ENCODE measurements at places on chromosomes 6 and 20.

GRCh38 chr20:45347297-45347935, 808 bp downstream of the SDC4 start:
- no peak for DNase-seq

DNA sequence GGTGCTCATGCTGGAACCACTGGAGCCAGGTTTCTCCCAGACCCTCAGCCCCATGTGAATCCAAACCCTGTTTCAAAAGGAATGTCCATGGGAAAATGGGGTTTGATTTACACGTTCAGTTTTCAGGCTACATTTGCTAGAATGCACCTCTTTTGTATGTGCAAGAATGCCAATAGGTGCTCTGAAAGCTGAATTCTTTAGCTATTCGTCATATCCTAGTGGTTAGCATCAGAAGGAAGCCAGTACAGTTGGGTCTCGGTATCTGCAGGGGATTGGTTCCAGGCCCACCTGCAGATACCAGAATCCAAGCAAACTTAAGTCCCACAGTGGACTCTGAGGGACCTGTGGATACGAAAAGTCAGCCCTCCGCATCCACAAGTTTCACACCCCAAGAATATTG, 93.4 kb downstream of the UST start:
- no peak for DNase-seq

DNA sequence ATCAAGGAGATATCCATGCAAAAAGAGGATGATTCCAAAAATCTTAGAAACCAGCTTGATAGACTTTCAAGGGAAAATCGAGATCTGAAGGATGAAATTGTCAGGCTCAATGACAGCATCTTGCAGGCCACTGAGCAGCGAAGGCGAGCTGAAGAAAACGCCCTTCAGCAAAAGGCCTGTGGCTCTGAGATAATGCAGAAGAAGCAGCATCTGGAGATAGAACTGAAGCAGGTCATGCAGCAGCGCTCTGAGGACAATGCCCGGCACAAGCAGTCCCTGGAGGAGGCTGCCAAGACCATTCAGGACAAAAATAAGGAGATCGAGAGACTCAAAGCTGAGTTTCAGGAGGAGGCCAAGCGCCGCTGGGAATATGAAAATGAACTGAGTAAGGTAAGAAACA, 10.1 kb upstream of the SNRNP48 start:
- DNase-seq, result no peak

DNA sequence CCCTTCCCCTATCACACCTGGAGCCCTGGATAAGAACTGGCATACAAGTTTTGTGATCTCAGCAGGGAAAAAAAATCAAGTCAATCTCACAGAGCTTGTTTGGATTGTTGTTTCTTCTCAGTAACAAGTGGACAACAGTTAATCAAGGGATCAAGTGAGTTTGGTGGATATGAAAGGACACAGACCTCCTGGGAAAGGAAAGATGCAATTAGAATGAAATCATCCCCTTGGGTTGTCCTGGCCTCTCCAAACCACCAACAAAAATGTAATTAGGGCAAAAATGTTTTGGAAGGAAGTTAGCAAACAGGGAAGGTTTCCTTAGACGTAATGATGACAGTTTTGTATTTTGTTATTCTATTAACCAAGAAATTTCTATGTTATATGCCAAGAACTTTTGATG, 99.1 kb upstream of the PRDM1 start:
- no peak for DNase-seq

GRCh38 chr20:2164966-2165365, 63.3 kb downstream of the STK35 start:
- no peak for DNase-seq

DNA sequence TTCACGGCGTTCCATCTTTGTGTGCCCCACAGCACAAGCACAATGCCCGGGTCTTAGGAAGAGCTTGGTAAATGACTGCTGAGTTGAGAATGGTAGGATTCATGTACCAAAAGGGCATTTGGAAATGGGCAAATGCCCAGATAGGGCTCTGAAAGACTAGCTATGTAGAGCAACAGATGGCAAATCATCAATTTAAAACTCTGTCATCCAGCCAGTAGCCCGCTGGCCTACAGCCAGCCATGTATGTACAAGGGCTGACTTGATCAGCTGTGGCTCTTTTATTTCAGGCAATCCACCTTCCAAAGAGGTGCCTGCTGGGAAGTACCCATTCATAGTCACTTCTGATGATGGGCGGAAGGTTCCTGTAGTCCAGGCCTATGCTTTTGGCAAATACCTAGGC, 35.1 kb downstream of the NT5E start:
- no peak for DNase-seq

All from GDM1 (cell line).